ENCODE measurements at places on chromosomes 4 and X. TPM values are rescaled to one million over a fixed set of nuclear protein-coding genes. Genes with fewer than 3 reads are reported as not detected.

Gene AMER1
- polyA plus RNA-seq, result 7.9 TPM

DNA sequence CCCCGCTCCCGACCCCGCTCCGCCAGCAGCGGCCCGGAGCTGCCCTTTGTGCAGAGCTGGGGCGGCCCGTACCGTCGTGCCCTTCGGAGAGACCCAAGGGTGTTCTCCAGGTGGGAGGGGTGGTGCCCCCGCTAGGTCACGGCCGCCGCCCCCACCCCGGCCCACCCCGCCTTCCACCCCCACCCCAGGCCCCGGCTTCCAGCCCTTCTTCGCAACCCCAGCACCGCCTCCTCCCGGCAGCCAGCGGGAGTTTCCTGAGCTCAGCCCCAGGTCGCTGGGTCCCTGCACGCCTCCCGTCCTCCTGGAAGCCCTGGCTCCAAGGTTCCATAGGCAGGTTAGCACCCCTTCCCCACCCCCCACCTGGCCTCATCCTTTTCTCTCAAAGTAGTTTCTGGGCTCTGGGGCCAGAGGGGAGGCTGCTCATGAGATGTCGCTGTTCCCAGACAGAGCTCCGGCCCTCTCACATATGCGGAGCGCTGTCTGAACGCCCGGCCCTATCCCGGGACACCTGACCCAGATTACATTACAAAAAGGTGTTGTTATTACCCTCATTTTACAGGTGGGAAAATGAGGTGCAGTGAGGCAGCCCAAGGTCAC, 25.2 kb upstream of the FGFR3 start:
- no peak for DNase-seq

DNA sequence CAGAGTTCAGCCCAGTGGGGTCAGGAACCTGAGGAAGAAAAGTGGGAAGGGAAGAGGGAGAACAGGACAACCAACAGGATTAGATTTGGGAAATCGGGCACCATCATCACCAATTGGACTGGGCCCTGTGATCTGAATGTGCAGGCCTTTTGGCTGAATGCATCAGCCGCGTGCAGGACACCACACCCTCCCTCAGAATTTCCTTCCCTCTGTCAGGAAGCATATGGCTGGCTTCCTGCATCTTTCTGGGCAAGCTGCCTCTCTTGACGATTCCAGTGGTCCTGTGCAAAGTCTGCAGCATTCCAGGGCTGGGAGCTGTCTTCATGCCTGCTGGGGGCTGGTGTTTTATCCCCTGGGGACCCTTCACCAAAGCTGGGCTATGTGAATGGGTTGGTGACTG, 16.4 kb downstream of the MAGEA4 start:
- DNase-seq, result no peak

DNA sequence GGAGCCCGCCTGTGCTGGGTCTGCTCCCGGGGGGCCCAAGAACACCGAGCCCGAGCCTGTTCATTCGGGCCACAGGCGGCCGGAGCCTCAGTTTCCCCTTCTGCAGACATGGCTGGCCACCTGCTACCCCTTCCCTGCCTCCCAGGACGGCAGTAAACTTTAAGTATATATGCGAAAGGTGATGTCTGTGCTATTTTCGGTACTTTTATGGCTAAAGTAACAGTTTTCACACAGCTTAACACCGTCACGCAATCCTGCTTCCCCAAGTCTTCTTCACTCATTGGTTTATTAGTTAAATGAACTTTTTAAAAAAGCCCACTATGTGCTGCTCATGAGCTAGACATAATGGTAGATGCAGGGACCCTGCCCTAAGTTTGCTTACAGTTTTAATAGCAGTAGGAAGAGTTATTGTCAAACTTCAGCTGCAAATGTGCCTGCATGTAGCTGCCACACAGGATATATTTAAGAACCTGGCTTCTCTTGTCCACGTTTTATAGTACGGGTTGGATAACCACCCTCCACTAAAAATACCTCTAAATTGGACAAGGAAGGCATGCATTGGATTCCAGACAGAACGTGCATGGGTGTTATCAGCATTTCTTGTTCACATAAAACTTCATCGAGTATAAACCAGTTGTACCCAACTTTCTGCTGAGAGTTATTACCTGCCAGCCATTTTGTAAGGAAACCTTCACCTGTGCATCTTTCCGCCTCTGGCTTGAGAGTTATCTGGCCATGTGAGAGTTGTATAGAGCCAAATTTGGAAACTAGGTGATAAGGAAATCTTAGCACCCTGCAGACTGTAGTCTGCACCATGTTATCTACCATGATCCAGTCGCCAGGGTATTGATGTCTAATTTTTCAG, 741 bp downstream of the ANAPC4 start:
- no peak for DNase-seq

DNA sequence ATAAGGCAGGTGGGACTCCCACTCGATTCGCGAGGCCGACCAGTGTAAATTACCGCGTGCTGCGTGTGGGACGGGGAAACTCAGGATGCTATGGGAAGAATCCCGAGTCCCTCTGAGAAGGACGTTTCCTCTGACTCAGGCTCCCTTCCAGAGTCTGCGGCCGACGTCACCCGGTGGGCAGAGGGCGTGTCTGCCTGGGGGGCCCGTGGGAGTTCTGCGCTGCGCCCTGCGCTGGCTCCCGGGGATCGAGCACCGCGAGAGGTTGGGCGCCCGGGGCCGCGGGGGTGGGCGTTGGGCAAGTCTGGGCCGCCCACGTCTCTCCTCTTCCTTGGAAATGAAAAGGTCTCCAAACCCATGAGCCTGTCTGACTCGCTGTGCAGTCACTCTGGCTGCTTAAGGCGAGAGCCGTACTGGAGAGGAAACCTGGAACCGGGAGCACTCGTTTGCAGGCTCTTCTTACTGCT, 568 bp downstream of the NIPAL1 start:
- no peak for DNase-seq

- no peak for DNase-seq
Measured at GRCh38 chrX:16186380-16187007, 19.2 kb downstream of the MAGEB17 start.

DNA sequence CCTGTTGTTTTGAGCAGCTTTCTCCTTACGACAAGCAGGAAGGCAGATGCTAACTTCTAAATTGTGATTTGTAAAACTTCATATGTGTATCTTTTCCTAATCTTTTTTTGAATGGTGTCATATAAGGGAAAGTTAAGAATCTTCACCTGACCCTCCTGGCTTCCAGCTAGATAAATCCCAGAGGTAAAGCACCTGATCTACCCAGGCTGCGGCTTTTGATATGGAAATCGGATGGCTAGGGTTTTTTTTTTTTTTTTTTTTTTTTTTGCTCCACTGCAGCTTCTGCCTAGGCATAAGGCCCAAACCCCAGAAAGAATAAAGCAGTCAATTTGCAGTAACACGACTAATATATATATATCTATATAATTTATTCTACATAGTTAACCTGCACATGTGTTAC, 10.0 kb downstream of the MAB21L2 start:
- no peak for DNase-seq

Gene RBMXL3
- polyA plus RNA-seq, result not detected

DNA sequence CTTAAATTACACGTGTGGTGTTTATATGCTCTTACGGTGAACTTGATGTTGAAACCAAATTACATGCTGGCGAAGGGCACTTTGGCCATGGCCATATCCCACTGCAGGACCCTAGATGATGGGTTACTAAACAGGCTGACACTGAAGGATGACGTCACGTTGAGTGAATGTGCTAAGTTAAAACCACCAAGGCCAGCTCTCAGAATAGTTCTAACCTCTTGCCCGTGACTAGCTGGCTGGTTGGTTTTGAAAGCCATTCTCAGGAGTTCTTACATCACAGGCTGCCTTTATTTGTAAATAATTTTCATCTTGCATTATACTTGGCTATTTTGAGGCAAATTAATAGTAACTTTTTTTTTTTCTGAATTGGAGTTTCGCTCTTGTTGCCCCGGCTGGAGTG, 41.3 kb upstream of the PHEX start:
- DNase-seq, result no peak

Gene DRP2
- 2.2 TPM for polyA plus RNA-seq

GRCh38 chrX:111052478-111052877, 43.5 kb upstream of the PAK3 start:
- DNase-seq, result no peak

Gene IL13RA1
- polyA plus RNA-seq, result 59.2 TPM

DNA sequence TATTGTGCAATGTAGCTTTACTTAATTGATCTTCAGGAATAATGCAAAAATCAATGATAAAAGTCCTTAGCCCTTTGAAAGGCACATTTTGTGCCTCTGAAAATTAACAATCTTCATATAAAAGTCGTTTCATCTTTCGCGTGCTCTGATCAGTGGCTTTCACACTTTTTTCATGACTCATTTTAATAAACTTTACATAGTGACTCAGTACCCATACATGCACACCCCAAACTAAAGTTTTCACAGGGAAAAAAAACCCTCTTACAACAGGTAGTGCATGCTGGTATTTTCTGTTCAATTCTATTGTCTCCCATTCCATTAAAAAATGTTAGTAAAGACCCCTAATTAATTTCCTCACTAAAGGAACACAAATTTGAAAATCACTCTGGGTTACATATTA, 21.5 kb downstream of the RWDD4 start:
- DNase-seq, result no peak

- no peak for DNase-seq
Measured at GRCh38 chr4:165443276-165443675, 64.5 kb downstream of the CPE start.

DNA sequence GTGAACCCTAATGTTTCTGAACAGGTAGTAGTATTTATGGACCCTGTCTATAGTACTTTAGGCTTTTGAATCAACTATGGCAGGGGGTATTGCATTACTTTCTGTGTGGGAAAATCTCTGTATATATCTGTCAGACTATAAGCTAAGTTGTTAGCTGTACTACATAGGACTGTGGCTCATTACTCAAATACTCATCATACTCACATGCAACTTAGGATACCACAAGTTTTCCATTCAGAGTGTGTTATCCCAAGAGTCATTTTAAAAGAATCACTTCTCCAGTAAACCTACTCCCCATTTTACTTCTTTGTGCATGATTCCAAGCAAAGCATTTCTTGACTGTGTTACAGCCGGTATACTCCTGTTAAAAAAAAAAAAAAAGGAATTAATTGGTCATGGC, 95.6 kb downstream of the PHOX2B start:
- DNase-seq, result no peak

- DNase-seq, result no peak
Measured at GRCh38 chr4:71006203-71006907, 12.9 kb downstream of the DCK start.

GRCh38 chrX:103828529-103828928, 3.5 kb downstream of the RAB9B start:
- no peak for DNase-seq

Gene DACH2
- 28.3 TPM for polyA plus RNA-seq

GRCh38 chrX:119729408-119730201, 28.8 kb upstream of the SOWAHD start:
- DNase-seq, result no peak

DNA sequence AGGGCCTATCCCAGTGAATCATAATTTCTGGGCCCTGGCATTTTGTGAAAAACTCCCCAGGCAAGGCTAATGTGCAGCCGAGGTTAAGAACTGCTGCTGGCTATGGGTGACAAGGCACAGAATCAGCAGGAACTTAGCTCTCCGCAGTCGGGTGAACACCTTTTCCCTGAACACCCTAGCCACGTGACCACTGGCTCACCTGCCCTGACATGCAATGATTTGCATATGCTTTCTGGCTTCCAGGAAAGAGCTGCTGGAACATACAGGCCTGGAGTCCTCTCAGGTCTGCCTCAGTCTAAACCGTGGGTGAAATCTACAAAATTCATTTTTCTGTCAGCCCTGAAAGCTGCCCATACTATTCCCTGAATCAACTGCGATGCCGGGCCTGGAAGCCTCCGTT, 56.6 kb downstream of the ZNF827 start:
- DNase-seq, result no peak

Gene NSG1
- polyA plus RNA-seq, result 4.8 TPM

DNA sequence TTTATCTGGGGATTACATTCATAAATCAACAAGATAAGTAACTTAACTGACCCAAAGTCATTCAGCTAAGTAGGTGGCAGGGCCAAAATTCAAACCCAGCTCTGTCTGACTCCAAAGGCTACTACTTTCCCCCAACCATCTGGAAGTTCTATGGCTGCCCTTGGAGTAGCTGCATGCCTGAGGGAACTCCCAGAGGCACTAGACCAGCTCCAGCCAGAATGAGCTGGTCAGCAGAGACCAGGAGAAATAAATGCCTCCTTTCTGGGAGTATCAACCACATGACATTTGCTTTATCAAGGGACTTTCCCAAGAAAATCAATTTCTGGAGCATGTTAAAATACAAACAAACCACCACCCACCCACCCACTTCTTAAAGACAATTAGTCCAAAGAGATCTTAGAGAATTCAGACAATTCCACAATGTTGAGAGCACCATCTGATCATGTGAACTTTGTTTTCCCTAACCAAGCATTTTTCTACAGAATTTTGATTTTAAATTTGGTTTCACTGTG, 180.5 kb downstream of the EFHC2 start:
- no peak for DNase-seq

- DNase-seq, result no peak
Measured at GRCh38 chr4:184099000-184099399, 118.7 kb downstream of the ENPP6 start.

Gene HSFX1
- polyA plus RNA-seq, result 1.8 TPM

- DNase-seq, result no peak
Measured at GRCh38 chr4:48439988-48440387, 43.2 kb upstream of the SLC10A4 start.

Gene C4orf51
- not detected for polyA plus RNA-seq

DNA sequence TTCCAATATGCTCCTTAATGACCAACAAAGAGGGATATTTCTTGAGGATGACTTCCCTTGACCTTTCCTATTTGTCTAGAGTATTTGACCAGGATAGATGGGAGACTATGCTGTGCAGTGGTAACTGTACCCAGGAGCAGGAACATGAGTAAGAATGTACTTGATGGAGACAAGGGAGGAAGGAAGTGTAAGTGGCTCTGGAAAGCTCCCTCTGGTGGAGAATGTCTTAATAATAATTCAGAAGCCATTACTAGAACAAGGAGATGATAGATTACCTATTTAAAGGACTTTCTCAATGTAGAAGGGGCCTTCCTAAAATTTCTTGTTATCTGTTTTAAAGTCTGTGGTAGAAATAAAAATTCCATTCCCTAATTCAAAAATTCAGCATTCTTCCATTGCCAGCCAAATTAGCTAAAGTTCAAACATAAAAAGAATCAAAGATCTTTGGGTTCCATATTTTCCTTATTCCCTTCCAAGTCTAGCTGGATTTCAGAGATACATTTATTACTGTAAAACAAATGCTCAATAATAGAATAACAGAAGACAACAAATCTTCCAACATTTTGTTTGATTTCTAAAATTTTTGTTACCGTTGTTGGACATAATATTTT, 83.8 kb downstream of the GRID2 start:
- DNase-seq, result no peak

Gene KLB
- 0.40 TPM for polyA plus RNA-seq

- no peak for DNase-seq
Measured at GRCh38 chrX:866441-866990, 235.9 kb downstream of the SHOX start.

- DNase-seq, result no peak
Measured at GRCh38 chr4:77188498-77189220, 31.7 kb downstream of the CCNG2 start.

GRCh38 chr4:11489453-11490083, 60.9 kb upstream of the HS3ST1 start:
- no peak for DNase-seq

- no peak for DNase-seq
Measured at GRCh38 chr4:122227202-122227601, 75.1 kb downstream of the BLTP1 start.

Measured in left renal cortex interstitium (tissue), 4 donors.